ENCODE measurements at places on chromosomes 2 and 18.

GRCh38 chr2:121412349-121412748 is 118.3 kb upstream of the RNU4ATAC start:
- no peak for DNase-seq

DNA sequence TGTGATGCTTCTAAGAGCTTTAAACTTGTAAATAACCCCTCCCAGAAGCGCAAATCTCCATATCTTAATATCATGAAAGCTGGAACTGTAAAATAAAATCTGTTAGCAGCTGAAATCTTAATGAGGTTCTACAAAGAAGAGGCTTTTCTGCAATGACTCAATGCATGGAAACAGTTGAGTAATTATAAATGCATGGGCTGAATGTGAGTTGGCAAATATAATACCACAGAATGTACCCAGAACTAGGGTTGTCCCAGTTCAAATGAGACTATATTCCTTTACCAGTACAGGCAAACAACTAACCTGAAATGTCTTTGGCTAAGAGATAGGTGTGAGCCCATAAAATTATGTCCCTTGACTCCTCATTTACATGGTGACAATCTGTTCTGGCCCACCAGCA is 52.9 kb downstream of the SATB2 start:
- DNase-seq: no peak

DNA sequence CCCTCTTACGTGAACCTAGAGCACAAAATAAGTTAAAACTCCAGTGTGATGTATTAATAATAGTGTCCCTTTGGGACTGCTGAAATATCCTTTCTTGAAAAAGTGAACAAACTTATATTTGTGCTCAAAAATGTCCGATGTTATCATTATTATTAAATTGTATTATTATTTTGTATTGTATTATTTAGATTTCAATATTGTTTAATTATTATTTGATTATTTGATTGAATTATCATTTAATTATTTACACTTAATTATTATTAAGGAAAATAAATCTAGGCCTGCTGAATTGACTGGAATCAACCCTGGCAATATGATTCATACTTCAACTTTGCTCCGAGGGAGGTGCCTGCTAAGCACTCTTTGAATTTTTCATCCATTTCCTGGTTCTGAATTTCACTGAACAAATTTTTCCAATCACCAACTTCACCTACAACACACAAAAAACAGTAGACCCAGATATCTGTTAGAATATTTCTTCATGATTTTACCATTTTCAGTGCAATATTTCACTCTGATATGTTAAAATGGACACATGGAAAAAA is 10.9 kb upstream of the EIF2AK2 start:
- no peak for DNase-seq

DNA sequence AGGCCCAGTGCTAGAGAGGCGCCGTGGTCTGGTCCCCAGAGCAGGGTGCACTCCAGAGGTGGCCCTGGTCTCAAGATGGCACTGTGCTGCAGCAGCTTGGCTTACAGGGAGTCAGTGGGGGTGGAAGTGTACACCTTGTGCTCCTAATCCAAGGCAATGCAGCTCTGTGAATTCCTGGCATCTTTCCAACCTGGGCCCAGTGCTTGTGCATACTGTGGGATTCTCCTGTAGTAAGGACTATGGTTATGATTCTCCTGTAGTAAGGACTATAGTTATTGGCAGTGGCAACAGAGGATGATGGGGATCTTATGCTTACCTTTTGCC is 616.7 kb upstream of the REG3G start:
- DNase-seq: no peak

- no peak for DNase-seq
These were observed 25.2 kb upstream of the REL start for GRCh38 chr2:60855989-60856669.

DNA sequence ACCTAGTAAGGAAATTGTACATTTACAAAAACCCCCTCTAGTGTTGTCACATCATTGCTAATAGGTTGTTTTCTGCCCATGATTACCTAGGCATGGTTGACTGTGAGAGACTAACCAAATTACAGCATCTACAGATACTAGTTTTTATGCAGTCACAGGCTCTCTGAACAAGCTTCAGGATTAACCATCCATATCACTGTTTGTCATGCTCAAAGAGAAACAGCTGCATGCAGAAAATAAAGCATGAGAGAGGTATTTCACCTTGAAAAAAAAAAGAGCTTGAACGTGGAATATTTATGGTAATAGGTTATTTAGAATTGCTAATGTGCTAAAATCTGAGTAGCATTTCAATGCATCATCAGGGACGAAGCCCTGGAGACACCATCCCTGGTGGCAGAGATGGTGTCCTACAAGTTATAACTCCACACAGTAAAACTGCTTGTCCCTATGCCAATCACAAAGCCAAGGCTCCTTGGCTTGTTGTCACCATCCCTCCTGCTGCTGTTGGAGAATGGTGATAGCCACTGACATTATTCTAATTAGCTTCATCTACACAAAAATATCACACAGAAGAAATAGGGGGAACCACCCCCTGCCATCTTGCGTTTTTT is 5.4 kb downstream of the NEB start:
- no peak for DNase-seq

DNA sequence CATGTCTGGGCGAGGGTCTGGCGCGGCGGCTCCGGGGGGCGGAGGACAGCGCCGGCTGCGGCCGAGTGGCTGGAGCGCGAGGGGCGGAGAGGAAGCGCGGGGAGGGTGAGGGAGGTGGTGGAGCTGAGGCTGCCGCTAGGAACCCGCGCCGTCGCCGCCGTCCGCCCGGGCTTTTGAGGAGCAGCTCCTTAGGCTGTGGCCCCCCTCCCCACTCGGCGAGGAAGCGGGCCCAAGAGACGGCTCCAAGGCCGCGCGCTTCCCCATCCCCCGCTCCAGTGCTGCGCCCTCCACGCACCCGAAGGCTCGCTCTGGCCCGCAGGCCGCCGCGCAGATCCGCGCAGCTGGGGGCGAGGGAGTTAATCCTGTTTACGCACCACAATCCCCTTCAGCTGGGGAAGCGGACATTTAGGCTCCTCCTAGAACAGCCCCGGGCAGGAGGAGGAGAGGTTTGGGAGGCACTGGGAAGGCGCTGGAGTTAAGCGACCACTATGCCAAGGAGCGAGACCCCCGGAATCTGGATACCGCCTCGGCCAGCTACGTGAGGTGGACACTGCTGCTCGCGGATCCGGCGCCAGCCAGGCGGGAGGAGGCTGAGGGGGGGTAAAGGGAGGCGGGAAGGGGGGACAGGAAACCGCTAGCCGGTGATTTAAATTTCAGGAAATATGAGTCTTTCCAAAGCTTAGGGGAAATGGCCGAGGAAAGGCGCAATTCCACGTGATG is at the start of gene CNRIP1:
TSS of gene CNRIP1 (minus strand) at position 552 of the 720 bp plus-strand sequence. CDS start at position 3, 549 bp downstream.
- DNase-seq: no peak

- DNase-seq: no peak
These were observed 1341.3 kb upstream of the LRRTM1 start for GRCh38 chr2:81645745-81646301.

GRCh38 chr2:196153480-196153879 is 17.9 kb downstream of the STK17B start:
- DNase-seq: no peak

DNA sequence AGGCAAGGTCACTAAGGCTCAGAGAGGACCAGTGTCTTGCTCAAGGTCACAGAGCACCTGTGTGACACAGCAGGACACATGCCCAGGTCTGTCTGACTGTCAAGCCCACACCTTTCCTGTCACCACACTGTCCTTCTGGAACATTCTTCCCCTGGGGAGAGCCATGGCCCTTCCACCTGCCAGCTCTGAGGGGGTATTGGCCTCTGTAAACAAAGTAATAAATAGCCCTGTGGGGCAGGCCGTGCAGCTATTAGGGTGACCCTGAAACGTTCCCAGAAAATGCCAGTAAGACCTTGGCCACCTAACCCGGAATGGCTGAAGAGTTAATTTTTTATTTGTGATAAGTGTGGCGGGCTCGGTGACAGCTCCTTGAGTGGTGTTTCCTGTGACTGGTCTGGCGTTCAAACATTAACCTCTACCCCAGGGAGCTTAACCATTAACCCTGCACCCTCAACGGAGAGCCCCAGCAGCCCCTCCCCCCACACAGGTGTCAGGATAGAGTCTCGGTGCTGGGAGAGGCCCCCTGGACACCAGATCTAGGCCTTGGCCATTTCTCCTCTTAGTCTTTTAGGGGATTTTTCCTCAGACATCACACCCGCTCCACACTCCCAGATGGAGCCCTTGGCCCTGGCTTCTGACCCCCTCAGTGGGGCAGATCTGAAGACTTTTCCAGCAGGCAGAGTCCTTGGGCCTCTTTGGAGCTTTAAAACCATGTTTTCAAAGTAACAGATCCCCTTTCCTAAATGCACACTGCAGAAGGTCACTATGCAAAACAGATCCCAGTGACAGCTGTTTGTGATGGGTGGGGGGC is 36.6 kb downstream of the SCTR start:
- no peak for DNase-seq

DNA sequence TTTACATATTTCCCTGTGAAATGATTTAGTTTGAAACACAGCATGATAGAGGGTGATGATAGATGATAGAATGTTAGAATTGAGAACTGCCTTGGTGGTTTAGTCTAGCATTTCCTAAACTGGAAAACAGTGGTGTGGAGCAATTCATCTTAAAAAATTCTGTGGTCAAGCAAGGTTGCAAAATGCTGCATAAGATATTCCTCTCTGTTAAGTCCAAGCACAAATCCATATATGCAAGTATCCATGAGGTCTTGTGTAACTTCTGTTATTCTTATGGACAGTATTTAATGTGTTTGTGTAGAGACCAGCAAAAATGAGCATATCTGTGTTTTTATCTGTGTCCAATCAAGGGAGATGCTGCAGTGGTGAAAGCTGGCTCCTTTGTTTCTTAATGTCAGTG is 30.0 kb downstream of the CPS1 start:
- DNase-seq: no peak

GRCh38 chr2:5039241-5039975 is 652.8 kb upstream of the SOX11 start:
- DNase-seq: no peak

DNA sequence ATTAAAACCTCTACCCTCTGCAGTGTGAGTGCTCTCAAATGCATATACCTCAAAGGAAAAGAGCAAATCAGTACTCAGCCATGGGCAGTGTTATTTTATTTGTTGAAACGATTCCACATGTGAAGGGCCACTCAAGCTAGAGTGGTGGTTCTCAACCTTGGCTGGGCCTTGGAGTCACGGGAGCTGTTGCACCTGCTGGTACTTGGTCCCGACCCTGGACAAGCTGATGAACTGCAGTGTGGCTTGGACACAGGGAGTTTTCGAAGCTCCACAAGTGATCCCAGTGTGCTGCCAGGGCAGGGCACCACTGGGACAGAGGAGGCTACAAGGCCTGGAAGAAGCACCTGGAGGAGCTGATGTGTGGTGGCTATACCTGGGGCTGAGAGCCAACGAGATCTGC is 19.7 kb downstream of the GNLY start:
- DNase-seq: no peak

- DNase-seq: no peak
These were observed 606.0 kb downstream of the TMEM182 start for GRCh38 chr2:103367877-103368276.

DNA sequence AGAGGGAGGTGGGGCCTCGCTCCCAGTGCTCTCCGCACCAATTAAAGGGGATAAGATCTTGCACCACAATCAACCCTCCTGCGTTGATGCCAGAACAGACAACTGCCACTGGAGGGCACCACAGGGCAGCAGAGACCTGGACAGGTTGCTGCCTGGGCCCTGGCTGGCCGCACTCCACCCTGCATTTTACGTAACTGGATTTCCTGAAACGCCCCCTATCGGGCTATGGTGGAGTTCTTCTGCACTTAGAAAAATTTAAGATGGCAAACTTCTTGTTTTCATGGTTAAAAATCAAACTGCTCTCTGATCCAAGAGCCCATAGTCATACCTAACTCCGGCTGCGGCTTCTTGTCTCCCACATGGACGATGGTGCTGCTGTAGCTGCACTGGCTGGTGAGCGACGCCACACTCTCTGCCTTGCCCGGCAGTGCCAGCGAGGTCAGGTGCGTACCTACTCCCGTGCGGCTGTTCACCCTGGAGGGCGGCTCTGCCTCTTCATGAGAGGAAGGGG is 16.8 kb upstream of the HES6 start:
- no peak for DNase-seq

DNA sequence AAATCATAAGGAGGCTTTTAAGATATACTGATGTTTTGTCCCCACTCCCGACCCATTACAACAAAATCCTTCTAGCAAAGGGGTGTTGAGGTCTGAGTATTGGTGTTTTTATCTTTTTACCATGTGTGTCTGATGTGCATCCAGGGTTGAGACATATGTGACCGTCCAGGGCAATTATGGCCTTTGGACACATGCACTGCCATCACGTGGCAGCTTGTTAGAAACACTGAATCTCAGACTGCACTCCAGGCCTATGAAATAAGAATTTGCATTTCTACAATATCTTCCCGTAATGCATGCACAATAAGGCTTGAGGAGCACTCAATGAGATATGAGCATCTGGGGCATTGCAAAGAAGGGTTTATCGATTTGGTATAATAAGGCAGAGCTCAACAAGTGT is 235.1 kb upstream of the ZNF804A start:
- no peak for DNase-seq

GRCh38 chr2:156110890-156111289 is 221.6 kb downstream of the NR4A2 start:
- no peak for DNase-seq

DNA sequence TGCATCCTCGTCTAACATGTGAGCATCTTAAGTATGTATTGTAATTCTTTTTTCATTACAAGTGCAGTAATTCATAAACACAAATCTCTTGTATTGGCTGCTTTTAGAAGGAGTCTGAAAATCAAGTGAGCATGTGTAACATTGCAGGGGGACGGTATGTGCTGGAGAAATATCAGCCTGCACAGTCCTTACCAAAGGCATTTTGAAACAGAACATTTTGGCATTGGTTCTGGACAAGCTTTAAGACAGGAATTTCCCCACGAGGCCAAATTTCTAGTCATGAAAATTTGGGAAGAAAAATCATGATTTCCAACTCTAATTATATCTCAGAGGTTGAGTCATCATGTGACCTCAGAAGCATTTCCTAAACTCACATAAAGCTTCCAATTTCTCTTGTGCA is 24.7 kb upstream of the NRP2 start:
- DNase-seq: no peak

GRCh38 chr18:9898792-9899549 is 13.2 kb downstream of the TXNDC2 start:
- no peak for DNase-seq

DNA sequence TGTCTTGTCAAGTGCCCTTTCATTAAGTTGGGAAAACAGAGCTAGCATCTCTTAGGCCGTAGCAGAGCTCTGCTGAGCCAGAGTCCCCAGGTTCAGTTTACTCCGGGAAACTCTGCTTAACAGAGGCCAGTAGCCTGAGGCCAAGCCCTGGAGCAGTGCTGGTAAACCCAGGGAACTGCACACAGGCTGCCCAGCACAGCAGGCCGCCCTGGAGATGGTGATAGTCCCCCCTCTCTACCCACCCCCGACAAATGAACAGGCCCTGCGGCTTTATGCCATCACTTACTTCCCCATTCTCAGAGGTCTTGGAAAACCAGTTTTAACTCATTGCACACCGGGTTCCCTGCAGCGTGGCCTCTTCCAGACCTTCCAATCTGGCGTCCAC is 3.5 kb downstream of the CNNM4 start:
- no peak for DNase-seq

- no peak for DNase-seq
These were observed 21.7 kb downstream of the CHST10 start for GRCh38 chr2:100395532-100396350.

GRCh38 chr2:100017633-100018032 is 124.8 kb downstream of the AFF3 start:
- DNase-seq: no peak
